Naive thymus-derived CD4-positive, alpha-beta T cell (primary cell): ENCODE measurements at places on chromosomes 5 and 9. TPM values are rescaled to one million over a fixed set of nuclear protein-coding genes. Genes with fewer than 3 reads are reported as not detected.

The PDZD2 gene
- 2.7 TPM for total RNA-seq

GRCh38 chr9:13648676-13649075 lies 369.2 kb upstream of the MPDZ start:
- H3K4me3 ChIP-seq = no peak overlapping the region
- H3K36me3 ChIP-seq = no peaks in the 10 kb centered on the region
- H3K27me3 ChIP-seq = no peaks in the 10 kb centered on the region
- DNase-seq = no peak
- no peaks in the 10 kb centered on the region for H3K4me1 ChIP-seq

The RXRA gene
- total RNA-seq = 59.5 TPM

- no peak overlapping the region for H3K4me3 ChIP-seq
- no peaks in the 10 kb centered on the region for H3K36me3 ChIP-seq
- H3K27me3 ChIP-seq = no peaks in the 10 kb centered on the region
- H3K27ac ChIP-seq = no peak overlapping the region
Observed at GRCh38 chr5:97501965-97502305, 318.9 kb upstream of the RIOK2 start.

The TAS2R1 gene
- total RNA-seq = not detected in 2 replicates

- peaks cover 15% of the 10 kb centered on the region for H3K4me1 ChIP-seq
- H3K27ac ChIP-seq = no peak overlapping the region
- no peak overlapping the region for H3K4me3 ChIP-seq
- H3K27me3 ChIP-seq = no peaks in the 10 kb centered on the region
- H3K36me3 ChIP-seq = no peaks in the 10 kb centered on the region
- no peak for DNase-seq
Observed at GRCh38 chr9:70470050-70471015, 55.9 kb upstream of the KLF9 start.

The FXN gene
- 27.8 and 28.3 TPM in 2 replicates for total RNA-seq

The MEIKIN gene
- 0.74 TPM for total RNA-seq

The NEURL1B gene
- total RNA-seq = 2.2 and 3.4 TPM in 2 replicates

DNA sequence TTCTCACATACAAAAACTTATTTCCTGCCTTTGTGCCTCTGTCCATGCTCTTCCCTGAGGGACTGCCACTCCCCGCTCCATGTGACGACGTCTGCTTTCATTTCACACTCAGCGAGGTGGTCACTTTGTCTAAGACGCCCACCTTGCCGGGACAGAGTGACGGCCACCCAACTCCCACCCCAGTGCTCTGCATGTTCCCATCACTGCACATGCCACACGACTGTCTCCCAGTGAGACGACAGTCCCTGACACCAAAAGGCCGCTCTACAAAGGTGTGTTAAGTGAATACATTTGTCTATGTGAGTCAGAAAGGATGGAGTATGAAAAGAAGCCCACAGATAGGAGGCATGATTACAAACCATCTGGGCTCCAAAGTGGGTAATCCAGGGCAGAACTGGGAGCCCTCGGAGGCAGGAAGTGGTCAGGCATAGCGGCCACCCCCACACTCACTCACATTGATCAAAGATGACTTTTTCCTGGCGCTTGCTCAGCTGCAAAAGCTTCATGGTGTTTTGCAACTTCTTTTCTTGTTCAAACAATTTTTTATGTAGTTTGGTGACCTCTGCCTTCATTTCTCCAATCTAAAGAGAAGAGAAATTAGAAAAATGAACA lies 185.8 kb downstream of the CDK5RAP2 start:
- H3K36me3 ChIP-seq = peaks cover 5% of the 10 kb centered on the region
- no peak overlapping the region for H3K4me3 ChIP-seq
- no peak for DNase-seq
- peak overlapping the region; percentile 7 for H3K27ac ChIP-seq
- peaks cover 7% of the 10 kb centered on the region for H3K4me1 ChIP-seq
- H3K27me3 ChIP-seq = no peaks in the 10 kb centered on the region

DNA sequence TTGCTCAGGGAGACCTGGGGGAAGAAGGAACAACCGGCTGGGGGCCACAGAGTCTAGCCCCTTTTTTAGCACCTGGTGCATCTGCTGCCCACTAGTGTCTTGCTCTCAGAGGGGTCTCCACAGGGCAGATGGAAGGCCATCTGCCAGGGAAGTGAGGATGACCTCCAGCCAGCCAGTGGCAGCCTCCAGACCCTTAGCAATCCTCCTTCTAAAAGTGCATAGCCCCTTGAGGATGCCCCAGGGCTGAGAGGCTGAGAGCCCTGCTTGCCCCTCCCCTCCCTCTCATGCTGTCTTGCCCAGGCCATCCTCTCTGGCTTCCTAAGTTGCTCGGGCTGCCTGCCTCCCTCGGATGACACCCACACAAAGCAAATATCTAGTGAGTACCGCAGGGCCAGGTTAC lies 81.5 kb upstream of the PANK3 start:
- no peak for DNase-seq
- H3K27ac ChIP-seq = no peak overlapping the region
- no peaks in the 10 kb centered on the region for H3K36me3 ChIP-seq
